HT-29 (cell line): ENCODE measurements at places on chromosomes 12 and 14.

GRCh38 chr14:92259613-92260357 is 63.2 kb upstream of the SLC24A4 start:
- DNase-seq: no peak

DNA sequence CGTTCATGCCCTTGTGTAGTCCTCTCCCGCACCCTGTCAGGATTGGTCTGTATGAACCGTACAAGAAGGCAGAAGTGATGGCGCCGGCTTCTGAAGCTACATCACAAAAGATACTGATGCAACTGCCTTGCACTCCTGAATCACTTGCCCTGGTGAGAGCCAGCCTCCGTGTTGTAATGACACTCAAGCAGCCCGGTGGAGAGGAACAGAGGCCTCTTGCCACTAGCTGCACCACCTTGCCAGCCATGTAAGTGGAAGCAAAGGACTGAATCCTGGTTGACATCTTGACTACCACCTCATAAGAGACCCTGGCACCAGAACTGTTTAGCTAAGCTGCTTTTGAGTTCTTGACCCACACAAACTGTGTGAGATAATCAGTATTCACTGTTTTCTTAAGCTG is 266.0 kb downstream of the ERC1 start:
- DNase-seq: no peak

GRCh38 chr12:104756901-104757300 is 201.2 kb downstream of the SLC41A2 start:
- no peak for DNase-seq

- DNase-seq: no peak
These were observed 45.3 kb upstream of the OXA1L start for GRCh38 chr14:22721213-22721612.

DNA sequence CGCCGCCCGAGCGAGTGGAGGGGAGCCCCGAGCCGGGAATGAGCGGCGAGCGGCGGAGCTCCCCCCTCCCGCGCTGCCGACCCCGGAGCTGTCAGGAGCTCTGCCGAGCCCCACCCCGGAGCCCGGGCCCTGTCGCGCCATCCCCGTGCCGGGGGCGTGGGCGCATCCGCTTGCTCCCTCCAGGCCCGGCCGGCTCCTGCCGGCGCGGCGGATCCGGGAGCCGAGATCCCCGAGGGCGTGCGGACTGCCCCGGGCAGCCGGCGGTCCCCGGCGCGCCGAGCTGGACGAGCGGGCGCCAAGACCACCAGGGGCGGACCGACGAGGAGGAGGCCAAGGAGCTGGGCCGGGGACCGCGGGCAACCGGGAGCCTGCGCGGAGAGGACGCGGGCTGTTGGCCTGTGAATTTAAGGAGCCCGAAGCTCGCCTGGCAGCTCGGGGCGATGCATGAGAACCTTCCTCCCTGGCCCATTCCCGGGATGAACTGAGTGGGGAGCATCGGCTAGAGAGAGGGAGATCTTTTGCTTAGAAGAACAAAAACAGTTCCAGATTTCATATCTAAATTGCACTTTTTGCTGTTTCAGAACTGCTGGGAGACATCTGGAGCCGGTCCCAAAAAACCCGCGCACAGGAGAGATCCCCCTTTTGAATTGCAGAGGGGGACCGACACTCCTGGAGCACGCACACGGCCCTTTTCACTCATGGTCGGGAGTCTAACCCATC is 2.0 kb downstream of the PTHLH start:
- no peak for DNase-seq

- DNase-seq: no peak
These were observed 17.0 kb upstream of the CFAP54 start for GRCh38 chr12:96472384-96472783.

DNA sequence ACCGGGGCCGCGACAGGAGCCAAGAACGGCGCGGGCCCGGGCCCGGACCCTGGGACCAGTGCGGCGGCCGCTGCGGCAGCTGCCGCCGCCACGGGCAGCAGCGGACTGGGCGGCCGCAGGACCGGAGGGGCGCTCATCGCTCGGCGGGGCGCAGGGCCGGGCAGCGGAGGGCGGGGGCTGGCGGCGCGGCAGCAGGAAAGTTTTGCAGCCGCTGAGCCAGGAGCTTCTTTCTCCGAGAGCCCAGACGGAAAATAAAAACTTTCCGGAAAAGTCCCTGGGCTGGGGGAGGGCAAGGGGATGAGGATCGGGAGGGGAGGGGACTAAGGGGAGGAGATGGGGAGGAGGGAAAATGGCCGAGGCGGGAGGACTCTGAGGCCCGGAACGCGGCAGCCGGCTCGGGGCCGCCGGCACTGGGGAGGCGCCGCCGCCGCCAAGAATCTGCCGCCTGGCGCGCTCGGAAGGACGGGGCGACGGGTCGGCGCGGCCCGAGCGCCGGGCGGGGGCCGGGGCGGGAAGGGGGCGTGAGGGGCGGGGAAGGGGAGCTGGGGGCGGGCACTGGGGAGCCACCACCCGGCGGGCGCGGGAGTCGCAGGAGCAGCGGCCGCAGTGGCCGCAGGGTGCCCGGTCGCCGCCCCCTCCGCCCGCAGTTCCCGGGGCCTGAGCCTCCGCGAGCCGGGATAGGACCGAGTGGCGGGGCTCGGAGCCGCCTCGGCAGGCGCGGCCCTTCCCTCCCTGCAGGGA is at the start of gene PRKD1:
Gene PRKD1, minus strand, starts transcription at position 472 of the 741 bp plus-strand sequence.
- no peak for DNase-seq

- DNase-seq: peak; percentile 75
These were observed 23.6 kb downstream of the RASSF3 start for GRCh38 chr12:64633940-64634337.

- no peak for DNase-seq
These were observed 7.6 kb downstream of the TMEM179 start for GRCh38 chr14:104596927-104597351.

DNA sequence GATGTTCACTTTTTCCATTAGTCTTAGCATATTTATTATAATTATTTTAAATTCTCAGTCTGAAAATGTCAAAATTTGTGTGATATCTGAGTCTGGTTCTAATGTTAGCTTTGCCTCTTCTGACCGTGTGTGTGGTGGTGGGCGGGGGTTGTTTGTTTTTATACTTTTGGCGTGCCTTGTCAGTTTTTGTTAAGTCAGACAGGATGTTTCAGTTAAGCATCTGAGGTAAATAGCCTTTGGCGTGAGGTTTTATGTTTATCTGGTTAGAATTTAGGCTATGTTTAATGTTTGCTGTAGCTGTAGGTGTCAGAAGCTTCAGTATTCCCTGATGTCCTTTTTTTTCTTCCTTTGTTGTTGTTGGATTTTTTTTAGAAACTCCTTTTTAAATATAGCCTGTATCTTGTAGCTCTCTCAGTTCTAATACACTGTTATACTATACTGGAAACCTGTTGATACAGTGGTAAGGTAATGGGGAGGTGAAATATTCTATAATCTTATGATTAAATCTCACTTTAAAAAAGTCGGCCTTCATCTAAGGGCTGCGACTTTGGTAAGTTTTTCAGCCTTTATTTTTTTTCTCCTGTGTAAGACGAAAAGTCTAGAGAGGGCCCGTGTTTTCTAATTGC is 111.6 kb downstream of the SCAF11 start:
- no peak for DNase-seq

DNA sequence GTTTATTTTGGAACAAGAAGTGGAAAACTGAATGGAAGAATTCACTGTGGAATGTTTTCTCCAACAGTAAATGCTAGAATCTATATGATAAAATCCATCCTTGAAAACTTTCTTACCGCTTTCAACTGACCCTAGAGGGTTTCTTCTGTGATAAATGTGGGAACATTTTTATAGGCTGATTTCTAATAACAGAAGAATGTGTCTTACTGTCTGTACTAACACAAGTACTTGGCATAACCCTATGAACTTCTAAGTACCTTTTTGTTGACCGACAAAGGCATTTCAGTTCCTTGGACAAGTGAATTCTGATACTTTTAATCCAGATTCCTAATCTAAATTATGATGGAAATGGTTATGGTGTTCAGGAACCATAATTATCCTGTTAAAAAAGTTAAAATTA is 1109.7 kb upstream of the FLRT2 start:
- DNase-seq: no peak

GRCh38 chr14:96363751-96364336 is 518 bp downstream of the GSKIP start:
- DNase-seq: peak; percentile 52

GRCh38 chr14:105161309-105161708 is 7.3 kb downstream of the JAG2 start:
- DNase-seq: no peak

DNA sequence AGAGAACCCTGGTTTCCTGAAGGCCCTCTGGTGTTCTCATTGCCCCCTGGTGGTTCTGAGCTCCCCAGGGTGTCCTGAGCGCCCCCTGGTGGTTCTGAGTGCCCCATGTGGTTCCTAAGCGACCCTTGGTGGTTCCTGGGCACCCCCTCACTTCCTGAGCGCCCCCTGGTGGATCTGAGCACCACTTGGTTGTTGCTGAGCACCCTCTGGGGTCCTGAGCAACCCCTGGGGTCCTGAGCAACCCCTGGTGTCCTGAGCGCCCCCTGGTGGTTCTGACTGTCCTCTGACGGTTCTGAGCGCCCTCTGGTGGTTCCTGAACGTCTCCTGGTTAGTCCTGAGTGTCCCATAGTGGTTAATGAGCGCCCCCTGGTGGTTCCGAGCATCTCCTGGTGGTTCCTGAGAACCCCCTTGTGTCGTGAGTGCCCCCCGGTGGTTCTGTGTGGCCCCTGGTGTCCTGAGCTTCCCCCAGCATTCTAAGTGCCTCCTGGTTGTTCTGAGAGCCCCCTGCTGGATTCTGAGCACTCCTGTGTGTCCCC is 568.3 kb downstream of the TMEM121 start:
- no peak for DNase-seq

GRCh38 chr14:79028281-79028680 is 858.1 kb downstream of the NRXN3 start:
- DNase-seq: no peak

- peak; percentile 76 for DNase-seq
These were observed 32.5 kb downstream of the MMP17 start for GRCh38 chr12:131860472-131861260.
